ENCODE measurements at places on chromosomes 5 and 9. TPM values are rescaled to one million over a fixed set of nuclear protein-coding genes. Genes with fewer than 3 reads are reported as not detected.

SAXO1 gene
- under 0.01 TPM for total RNA-seq

OR1J4 gene
- total RNA-seq: not detected

COL5A1 gene
- 4.9 TPM for total RNA-seq

HAVCR1 gene
- total RNA-seq: 0.25 TPM

PCDHGA11 gene
- 19.7 TPM for total RNA-seq

ST8SIA4 gene
- 38.8 TPM for total RNA-seq

PCDHA6 gene
- total RNA-seq: 11.6 TPM

IFNA2 gene
- not detected for total RNA-seq

COQ4 gene
- 10.3 TPM for total RNA-seq

RAB3C gene
- 33.9 TPM for total RNA-seq

SNCAIP gene
- total RNA-seq: 41.1 TPM

MAMDC4 gene
- 7.1 TPM for total RNA-seq

NOXA1 gene
- total RNA-seq: 2.0 TPM

FYB1 gene
- total RNA-seq: 1.5 TPM

C9orf50 gene
- total RNA-seq: not detected

PALM2AKAP2 gene
- 2.5 TPM for total RNA-seq

DELE1 gene
- total RNA-seq: 34.4 TPM

ALDH1A1 gene
- total RNA-seq: 0.98 TPM

PSD2 gene
- total RNA-seq: 31.2 TPM

LTC4S gene
- total RNA-seq: 0.74 TPM

ZNF189 gene
- total RNA-seq: 38.1 TPM

CXCL14 gene
- 9.3 TPM for total RNA-seq

ZNF879 gene
- total RNA-seq: 10.8 TPM

MYOZ3 gene
- total RNA-seq: 3.9 TPM

LHX3 gene
- total RNA-seq: under 0.01 TPM

DAB2IP gene
- 16.5 TPM for total RNA-seq

MGAT1 gene
- 21.4 TPM for total RNA-seq

IL5 gene
- not detected for total RNA-seq

SPINK9 gene
- total RNA-seq: not detected

PTGR1 gene
- total RNA-seq: 10.6 TPM

ANKRD34B gene
- 0.25 TPM for total RNA-seq

FBXW2 gene
- 46.0 TPM for total RNA-seq

SEMA6A gene
- 37.1 TPM for total RNA-seq

ESM1 gene
- total RNA-seq: 0.49 TPM

MZB1 gene
- not detected for total RNA-seq

ZDHHC21 gene
- total RNA-seq: 36.4 TPM

PCDH1 gene
- total RNA-seq: 49.2 TPM

NSA2 gene
- 54.8 TPM for total RNA-seq

FBN2 gene
- total RNA-seq: 8.1 TPM

RASGRF2 gene
- total RNA-seq: 7.9 TPM

HTR1A gene
- 8.4 TPM for total RNA-seq

DOCK2 gene
- 2.0 TPM for total RNA-seq

TUSC1 gene
- 10.1 TPM for total RNA-seq

OGN gene
- total RNA-seq: 22.9 TPM

C5orf58 gene
- total RNA-seq: not detected

MCC gene
- 10.3 TPM for total RNA-seq

SLC34A1 gene
- not detected for total RNA-seq

DDX4 gene
- under 0.01 TPM for total RNA-seq

RGS7BP gene
- total RNA-seq: 7.6 TPM

NUDT12 gene
- 18.7 TPM for total RNA-seq

OBP2B gene
- total RNA-seq: not detected

PCDHGB4 gene
- total RNA-seq: 12.8 TPM

SLF1 gene
- total RNA-seq: 54.6 TPM

CDX1 gene
- total RNA-seq: not detected
